Activated T-cell treated with anti-CD3 and anti-CD28 coated beads, Interleukin-2, amount 50 U/mL, for 72 hours (primary cell): ENCODE measurements at places on chromosomes 6 and 20. TPM values are rescaled to one million over a fixed set of nuclear protein-coding genes. Genes with fewer than 3 reads are reported as not detected.

PHACTR1 gene
- total RNA-seq, result 0.16 TPM

DNA sequence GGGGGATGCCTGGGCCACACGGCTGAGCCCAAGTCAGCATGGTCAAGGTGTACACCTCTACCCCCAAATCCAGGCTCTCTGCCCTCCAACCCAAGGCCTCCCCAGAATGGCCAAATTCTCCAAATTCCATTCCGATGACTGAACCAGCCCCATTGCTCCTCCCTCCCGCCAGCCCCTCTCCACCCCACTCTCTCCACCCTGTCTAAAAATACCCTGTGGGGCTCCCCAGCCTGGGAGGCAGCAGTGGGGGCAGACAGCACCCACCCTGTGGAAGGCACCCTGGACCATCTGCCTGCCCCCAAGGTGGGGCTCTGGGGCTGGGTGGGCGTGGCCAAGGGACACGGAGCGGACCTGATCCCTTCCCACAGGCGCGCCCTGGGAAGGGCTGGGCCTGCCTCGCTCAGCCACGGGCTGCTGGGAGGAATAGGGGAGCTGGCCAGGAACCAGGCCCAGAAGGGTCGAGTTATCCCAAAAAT lies 11.4 kb downstream of the TEAD3 start:
- no peak for DNase-seq

GRCh38 chr6:169424821-169425240 lies 171.2 kb upstream of the THBS2 start:
- DNase-seq, result no peak

GRCh38 chr20:47066484-47067270 lies 172.0 kb downstream of the EYA2 start:
- DNase-seq, result no peak

DNA sequence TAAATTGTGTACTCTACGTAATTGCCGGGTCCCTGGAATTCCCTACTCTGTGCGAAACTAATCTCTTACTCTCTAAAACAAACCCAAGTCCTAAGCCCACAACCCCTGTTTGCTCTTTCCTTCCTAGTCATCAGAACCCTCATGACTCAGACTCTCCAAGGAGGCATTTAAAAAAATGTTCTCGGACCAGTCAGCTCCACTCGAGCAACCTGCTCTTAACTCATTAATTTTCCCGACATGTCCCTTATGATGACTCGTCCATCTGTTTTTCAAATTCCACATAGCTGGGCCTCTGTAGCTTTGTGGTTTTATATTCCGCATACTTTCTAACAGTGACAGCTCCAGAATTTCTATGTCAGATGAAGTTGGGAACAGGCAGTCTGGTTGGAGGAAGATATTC lies 2.6 kb upstream of the MUC22 start:
- no peak for DNase-seq

GRCh38 chr20:32189123-32189410 lies 18.5 kb downstream of the PLAGL2 start:
- no peak for DNase-seq

OR2J3 gene
- not detected for total RNA-seq

GRCh38 chr20:17276101-17276500 lies 49.3 kb downstream of the PCSK2 start:
- no peak for DNase-seq

- DNase-seq, result no peak
These were observed 43.9 kb downstream of the TFEB start for GRCh38 chr6:41691426-41692079.

DNA sequence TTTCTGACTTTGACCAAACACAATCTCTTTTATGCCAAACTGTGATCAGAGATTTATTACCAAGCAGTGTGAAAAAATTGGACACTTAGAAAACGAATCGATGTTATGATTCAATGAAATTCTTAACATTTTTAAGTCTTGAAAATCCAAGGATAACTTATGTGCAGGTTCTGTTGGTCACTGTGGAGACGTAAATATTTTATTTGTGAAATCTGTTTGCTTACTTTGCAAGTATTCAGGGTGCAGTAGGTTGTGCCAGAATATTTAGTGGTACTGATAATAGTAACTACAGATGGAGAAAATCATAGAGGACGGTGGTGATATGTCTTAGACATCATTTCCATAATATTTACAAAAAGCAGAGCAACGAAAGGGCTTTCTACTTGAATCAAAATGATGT lies 97.3 kb downstream of the BMP2 start:
- DNase-seq, result no peak
